ENCODE measurements at places on chromosomes 1 and 21.

DNA sequence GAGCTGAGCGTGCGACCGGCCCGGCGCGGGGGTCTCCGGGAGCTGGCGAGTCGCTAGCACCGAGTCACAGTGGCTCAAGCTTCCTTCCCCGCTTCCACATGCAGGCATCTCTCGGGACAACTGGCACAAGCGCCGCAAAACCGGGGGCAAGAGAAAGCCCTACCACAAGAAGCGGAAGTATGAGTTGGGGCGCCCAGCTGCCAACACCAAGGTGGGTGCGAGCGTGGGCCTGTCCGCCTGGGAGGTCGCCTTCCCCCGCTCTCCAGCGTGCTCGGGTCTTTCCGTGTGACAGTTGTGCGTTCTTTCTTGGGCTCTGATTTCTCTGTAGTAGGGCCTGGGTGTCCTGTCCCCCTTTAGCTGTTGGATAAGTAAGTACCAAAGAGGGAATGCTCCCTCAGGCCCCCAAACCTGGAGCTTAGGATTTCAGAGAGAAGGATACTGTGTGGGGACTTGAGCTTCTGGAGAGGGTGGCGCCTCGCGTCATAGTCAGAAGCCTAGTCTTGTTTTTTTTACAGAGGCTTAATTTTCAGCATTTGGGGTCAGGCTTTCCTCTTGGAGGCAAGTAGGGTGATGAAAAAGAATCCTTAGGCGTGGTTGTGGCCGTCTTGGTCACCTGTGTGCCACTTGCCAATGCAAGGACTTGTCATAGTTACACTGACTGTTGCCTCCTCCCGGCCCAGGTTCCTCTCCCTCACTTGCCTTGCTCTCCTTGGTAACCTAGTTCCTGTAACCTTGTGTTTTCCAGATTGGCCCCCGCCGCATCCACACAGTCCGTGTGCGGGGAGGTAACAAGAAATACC lies 790 bp downstream of the RPS8 start:
- no peak for DNase-seq

DNA sequence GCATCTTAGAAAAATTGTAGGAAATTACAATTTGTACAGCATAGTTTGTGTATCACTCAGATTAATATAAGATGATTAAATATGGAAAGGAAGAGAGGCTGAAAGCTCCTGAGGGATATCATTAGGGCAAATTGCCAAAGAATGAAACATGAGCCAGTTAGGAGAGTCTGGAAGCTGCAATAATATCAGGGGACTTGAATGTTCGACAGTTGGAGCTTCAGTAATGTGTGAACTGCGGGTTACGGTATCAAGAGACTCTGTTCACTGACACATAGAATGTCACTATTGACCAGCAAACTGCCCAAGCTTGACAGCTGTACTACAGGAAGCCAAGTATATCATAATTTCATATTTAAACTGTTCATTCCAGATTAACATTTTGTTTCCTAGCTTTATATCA lies 157.2 kb downstream of the DENND1B start:
- no peak for DNase-seq

GRCh38 chr1:83561346-83561745 lies 437.6 kb downstream of the TTLL7 start:
- no peak for DNase-seq

DNA sequence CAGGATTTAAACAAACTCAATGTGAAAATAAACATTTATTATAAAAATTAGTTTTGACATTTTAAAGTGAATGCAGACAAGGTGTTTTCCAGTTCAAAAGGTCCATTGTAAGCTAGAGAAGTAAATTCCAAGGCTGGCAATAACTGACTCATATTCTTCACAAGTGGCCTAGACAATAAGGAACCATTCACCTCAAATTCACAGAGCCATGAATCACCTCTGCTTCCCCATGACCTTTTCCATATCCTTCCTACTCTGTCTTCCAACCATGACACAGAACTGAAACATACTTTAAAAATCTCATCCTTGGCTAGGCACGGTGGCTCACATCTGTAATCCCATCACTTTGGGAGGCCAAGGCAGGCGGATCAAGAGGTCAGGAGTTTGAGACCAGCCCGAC lies 24.8 kb downstream of the F11R start:
- DNase-seq, result no peak

GRCh38 chr1:231075020-231075419 lies 35.0 kb upstream of the FAM89A start:
- DNase-seq, result no peak

DNA sequence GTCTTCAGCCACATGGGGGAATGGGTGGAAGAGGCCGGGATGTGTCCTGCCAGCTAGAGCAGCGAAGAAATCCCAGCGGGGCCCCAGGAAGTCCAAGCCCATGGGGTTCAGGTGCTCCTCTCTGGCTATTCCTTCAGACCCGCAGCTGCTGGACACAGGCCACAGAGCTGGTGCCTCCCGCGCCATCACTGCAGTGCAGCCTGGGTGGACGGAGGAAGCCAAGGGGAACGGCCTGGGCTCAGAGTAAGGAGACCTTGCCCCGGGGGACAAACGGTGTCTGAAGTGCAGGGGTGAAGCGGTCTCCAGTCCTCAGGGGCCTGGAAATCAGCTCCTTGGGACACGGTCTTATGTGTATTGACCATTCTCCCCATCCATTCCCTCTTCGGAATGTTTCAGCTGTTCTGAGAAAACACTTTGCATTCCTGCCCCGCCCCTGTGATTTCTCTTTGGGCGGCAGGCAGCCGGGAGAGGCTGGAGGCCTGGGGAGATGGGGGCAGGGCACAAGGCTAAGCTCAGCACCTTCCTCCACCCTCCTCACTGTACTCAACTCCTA lies 18.4 kb downstream of the MTHFR start:
- no peak for DNase-seq

DNA sequence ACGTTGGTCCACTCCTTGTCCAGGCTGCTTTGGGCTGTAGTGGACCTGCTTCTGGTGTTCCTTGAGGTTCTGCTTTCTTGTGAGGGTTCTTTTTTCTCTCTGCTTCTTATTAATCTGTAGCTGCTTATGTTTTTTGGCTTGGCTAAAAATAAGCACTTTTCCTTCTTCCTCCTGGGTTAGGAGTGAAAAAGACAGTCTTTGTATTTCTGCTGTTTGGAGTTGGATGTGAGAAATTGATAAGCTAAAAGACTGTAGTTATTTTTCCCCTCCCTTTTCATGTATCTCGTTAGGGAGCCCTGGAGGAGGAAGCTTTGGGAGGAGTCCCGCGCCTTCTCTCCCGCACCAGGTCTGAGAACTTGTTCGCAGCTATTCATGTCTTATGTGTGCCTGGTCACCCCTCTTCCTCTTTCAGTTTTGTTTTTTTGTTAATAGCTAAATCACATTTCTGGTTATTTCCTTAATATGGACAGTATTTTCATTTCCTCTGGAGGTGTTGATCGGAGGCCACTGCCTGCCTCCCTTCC lies 79.0 kb downstream of the GALNT2 start:
- DNase-seq, result no peak
